Sigmoid colon (tissue), 7 donors: ENCODE measurements at places on chromosomes 12 and 14. TPM values are rescaled to one million over a fixed set of nuclear protein-coding genes. Genes with fewer than 3 reads are reported as not detected.

DNA sequence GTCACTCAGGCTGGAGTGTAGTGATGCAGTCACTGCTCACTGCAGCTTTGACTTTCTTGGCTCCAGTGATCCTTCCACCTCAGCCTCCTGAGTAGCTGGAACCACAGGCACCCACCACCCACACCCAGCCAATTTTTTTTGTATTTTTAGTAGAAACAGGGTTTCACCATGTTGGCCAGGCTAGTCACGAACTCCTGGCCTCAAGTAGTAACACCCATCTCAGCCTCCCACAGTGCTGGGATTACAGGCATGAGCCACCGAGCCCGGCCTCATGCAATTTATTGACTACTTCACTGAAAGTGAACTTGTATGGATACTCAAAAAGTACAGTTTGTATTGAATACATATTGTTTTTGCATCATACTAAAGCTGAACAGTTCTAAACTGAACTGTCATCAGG, 9.1 kb downstream of the PSEN1 start:
- DNase-seq: no peak

- DNase-seq: no peak
Measured at GRCh38 chr12:53308276-53308675, 8.8 kb downstream of the MYG1 start.

GRCh38 chr12:130288206-130288605, 49.5 kb upstream of the PIWIL1 start:
- DNase-seq: no peak

GRCh38 chr12:85385406-85385805, 105.4 kb downstream of the ALX1 start:
- no peak for DNase-seq

GRCh38 chr12:51953089-51953488, 1.6 kb downstream of the ACVR1B start:
- DNase-seq: no peak

DNA sequence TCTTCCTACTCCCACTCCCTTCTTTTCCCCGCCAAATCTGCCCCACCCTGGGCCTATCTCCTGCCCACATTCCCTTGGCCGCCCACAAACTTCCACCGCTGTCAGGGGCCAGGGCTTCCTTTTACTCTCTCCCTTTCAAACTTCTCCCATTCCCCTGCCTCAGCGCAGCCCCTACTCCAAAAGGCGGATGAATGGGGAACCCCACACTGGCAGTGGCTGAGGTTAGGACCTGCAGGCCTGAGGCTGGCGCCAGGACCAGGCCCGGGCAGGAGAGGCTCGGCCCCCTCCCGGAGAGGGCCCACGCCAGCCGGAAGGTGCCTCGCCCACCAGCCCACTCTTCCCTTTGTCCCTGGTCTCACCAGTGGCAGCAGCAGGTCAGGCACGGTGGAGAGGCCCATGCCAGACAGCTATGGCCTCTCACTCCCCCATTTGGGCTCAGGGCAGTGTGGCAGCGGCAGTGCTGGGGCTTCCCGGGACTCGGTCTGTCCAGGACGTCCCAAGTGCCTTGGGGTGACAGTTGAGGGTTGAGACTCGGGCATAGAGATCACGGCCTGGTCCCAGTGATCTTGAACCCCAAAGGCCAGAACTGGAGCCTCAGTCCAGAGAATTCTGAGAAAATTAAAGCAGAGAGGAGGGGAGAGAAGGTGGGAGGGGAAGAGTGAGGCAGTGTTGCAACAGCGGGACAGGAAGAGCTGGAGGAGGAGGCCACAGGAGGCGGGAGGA, at the start of gene TNFRSF1A:
Gene TNFRSF1A, minus strand, starts transcription at position 660 of the 723 bp plus-strand sequence. Its CDS starts 262 bp downstream, at position 398.
- DNase-seq: peak; percentile 93

GRCh38 chr12:68367903-68368302, 35.7 kb upstream of the MDM1 start:
- no peak for DNase-seq

- DNase-seq: no peak
Measured at GRCh38 chr12:9345171-9345570, 137.0 kb upstream of the PZP start.

DNA sequence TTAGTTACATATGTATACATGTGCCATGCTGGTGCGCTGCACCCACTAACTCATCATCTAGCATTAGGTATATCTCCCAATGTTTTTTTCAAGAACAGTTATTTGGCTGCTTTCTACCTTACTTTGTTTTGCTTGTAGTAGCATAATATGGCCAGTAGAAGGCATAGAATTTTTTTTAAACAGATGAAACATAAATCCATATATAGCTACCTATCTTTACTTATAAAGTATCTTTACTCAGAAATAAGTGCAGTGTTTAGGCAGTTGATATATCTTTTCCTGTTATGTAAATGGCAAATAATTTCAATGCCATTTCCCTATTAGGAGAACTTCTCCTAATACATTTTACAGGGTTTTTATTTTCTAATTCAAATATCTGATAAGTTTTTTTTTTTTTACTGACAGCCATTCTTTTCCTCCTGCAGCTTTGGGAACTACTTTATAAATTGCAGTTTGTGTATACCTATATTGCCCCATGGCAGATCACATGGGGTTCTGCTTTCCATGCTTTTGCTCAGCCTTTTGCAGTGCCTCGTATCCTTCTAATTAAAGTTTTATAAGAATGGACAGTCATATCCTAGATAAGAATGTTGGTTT, 143.1 kb downstream of the PCNX1 start:
- no peak for DNase-seq

DNA sequence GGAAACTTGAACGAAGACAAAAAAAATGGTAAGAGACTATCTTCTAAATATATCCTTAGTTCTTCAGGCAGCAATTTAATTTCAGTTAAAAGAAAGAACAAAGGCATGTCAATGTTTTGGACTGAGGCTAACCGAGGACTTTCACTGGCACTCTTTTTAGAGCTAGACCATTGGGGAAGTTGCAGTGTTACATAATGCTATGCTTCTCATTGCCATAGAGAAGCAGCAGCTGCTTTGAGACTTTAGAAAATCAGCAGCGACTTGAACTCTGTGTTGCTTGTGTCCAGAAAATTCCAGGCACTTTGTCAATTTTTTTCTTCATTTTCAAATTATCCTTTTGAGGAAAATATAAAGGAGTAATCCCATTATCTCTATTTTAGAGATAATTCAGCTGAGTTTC, 964.2 kb downstream of the NRXN3 start:
- no peak for DNase-seq

DNA sequence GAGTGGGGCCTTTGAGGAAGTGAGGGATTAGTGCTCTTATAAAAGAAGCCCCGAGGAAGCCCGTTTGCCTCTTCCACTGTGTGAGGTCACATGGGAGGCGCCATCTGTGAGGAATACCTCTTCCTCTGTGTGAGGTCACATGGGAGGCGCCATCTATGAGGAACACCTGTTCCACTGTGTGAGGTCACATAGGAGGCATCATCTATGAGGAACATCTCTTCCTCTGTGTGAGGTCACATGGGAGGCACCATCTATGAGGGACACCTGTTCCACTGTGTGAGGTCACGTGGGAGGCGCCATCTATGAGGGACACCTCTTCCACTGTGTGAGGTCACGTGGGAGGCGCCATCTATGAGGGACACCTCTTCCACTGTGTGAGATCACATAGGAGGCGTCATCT, 69.7 kb downstream of the SLC24A4 start:
- DNase-seq: no peak

The GLIPR1L1 gene
- total RNA-seq: not detected

The CCDC197 gene
- total RNA-seq: not detected

DNA sequence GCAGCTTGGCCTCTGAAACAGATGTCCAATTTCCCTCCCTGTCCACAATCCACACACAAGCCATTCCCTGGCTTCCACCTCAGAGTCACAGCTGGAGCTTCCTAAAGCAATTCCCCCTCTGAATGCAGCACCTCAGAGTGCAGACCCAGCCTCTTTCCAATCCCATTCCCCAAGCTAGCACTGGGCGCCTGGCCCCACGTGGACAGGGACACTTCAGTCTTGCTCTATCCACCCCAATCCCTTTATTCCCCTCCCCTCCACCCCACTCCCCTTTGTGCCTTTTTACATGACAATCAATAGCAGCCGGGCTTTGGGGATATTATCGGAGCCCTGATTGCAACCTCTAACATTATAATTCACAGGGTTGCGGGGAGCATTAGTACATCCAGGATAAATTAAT, 292.6 kb downstream of the TTC8 start:
- no peak for DNase-seq

DNA sequence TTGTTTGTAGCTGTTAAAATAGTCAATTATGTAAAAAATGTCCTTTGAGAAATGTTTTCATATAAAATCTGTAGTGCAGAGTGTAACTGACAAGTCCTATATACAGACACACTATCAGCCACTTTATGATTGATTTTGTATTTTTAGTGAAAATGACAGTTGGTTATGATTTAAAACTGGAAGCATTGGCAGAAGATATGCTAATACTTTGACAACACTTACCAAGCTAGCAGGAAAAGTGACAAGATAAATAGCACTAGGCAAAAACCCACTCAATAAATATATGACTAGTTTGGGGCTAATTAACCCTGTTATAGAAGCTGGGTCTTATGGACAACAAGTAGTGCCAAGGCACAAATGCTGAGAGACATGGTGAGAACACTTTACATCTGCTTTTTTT, 772.9 kb upstream of the NOVA1 start:
- DNase-seq: no peak

DNA sequence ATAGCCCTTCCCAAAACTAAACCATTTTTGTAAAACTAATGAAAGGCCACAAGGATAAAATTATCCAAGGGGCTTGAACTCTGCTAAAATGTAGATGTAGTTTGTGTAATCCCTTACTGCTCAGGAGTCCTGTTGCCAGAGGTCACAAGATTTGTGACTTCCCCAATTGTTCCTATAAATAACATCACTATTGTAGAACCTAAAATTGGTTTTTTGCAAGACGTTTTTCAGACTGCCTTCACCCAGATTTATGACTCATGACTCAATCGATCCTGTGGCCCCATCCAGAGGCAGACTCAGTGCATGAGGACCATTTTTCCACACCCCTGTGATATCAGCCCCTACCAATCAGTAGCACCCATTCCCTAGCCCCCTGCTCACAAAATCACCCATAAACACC, 61.5 kb upstream of the RASSF8 start:
- no peak for DNase-seq

GRCh38 chr12:128069359-128069997, 197.5 kb upstream of the TMEM132C start:
- DNase-seq: no peak

The CCDC177 gene
- total RNA-seq: not detected

The IKZF4 gene
- total RNA-seq: 3.2 TPM

The CLEC4C gene
- total RNA-seq: not detected

- DNase-seq: no peak
Measured at GRCh38 chr12:104578453-104578852, 121.7 kb downstream of the CHST11 start.

The GLT1D1 gene
- total RNA-seq: 0.49 TPM
